ENCODE measurements at places on chromosomes 11 and 22.

DNA sequence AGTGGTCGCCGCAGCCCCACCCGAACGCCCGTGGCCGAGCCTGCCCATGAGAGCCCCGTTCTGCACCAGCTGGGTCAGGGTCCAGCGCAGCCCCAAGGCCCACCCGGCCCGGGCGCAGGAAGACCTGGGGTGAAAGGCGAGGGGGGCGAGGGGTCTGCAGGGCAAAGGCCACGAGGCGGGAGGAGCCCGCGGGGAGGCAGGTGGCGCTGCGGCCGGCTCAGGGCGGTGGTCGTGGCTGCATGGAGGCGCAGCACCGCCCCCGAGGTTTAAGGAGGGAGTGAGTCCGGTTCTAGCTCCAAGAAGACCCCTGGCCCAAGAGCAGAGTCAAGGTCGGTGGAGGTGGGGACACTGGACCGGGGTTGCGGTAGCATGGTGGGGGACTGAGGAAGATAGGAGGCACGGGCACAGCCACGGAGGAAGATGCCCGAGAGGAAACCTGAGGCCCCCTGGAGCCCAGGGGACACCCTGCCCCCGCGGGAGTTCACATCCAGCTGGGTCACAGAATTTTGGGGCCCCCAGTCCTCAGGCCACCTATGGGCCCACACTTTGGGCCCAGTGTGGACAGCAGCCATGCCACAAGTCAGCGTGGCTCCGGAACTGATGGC, 514 bp upstream of the HDAC10 start:
- DNase-seq = no peak

DNA sequence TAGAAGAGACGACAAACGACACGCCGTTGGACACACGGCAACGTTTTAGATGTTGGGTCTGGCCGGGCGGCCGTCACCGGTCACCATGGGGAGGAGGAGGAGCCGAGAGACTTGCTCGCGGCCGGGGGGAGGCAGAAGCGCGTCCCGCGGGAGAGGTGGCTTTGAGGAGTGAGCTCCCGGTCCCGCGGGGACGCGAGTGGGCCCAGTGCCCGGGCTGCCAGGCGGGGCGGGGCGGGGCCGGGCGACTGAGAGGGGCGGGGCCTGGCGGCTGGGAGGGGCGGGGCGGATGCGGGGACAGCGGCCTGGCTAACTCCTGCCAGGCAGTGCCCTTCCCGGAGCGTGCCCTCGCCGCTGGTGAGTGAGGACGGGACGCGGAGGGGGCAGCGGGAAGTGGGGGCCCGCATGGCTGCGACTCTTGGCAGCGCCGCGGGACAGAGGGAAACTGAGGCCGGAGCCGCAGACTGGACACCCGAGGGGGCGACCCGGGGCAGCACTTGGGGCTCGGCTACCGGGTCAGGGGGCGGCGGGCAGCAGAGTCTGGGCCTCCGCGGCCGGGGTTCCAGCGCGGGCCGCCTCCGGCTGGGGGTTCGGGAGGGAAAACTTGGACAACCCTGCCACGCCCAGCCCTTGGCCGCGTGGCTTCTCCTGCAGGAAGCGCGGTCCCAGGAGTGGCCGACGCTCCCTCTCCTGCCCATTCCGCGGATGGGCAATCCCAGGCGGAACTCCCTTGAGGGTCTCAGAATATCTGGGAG, at the start of gene TSPO:
TSS of gene TSPO (plus strand) at position 309 of the 752 bp plus-strand sequence. CDS start 7,680 bp downstream, outside the sequence.
- DNase-seq = peak; percentile 82

- DNase-seq = no peak
These were observed 6.5 kb downstream of the PIM3 start for GRCh38 chr22:49966774-49967705.

GRCh38 chr11:101584129-101584515, 315 bp upstream of the TRPC6 start:
- no peak for DNase-seq

DNA sequence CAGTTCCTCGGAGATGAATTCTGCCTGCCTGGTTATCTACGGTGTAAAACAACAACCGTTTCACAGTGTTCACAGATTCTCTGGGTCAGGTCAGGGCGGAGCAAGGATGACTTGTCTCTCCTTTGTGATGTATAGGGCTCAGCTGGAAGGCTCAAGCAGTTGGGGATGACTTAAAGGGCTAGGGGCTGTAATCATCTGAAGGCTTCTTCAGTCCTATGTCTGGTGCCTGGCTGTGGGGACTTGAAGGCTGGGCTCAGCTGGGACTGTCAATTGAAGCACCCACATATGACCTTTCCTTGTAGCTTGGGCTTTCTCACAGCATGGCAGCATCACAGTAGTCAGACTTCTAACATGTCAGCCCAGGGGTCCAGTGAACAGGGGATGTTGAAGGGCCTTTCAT, 29.3 kb downstream of the EIF3F start:
- DNase-seq = peak; percentile 20

- no peak for DNase-seq
These were observed 176.2 kb upstream of the FAT3 start for GRCh38 chr11:92048415-92048814.

- no peak for DNase-seq
These were observed 5.8 kb upstream of the KDM2A start for GRCh38 chr11:67113231-67113721.

DNA sequence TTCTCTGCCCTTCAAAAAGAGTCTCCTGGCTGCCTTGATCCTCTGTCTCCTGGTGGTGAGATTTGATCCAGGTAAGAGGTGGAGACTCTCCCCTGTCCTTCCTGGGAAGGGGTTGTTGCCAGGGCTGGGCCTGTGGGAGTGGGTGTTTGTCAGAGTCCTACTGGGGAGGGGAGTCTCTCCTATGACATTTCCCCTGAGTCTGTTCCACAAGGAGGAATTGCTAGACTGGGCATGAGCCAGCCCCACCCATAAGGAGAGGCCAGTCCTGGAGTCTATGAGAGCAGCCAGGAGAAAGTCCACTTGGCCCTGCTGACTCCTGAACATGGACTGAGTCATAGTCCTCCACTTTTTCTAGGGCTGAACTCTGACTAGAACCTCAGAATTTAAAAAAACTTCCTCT, 7.4 kb downstream of the PEX26 start:
- peak; percentile 70 for DNase-seq

DNA sequence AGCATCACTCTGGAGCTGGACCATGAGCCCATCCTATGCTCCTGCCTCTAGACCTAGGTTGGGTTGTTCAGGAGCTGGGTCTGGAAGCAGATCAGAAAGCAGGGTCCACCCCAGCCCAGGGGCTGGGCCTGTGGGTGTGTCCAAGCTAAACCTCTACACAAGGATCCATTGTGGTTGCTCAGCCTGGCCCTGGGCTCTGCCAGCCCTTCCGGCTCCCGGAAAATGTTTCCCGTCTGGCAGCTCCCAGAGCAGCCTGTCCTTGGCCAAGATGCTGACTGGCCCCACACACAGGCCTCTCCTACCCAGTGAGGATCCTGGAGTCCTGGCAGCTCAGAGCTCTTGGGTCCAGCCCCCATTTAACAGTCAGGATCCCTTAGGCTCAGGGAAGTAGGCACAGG, 35.3 kb upstream of the FCHSD2 start:
- DNase-seq = peak; percentile 57

- DNase-seq = no peak
These were observed 9.9 kb upstream of the RNASEH2C start for GRCh38 chr11:65730461-65730860.

GRCh38 chr11:75293903-75294302, 53.3 kb downstream of the TPBGL start:
- no peak for DNase-seq

- DNase-seq = no peak
These were observed 423.4 kb upstream of the CCDC179 start for GRCh38 chr11:23283666-23284065.

DNA sequence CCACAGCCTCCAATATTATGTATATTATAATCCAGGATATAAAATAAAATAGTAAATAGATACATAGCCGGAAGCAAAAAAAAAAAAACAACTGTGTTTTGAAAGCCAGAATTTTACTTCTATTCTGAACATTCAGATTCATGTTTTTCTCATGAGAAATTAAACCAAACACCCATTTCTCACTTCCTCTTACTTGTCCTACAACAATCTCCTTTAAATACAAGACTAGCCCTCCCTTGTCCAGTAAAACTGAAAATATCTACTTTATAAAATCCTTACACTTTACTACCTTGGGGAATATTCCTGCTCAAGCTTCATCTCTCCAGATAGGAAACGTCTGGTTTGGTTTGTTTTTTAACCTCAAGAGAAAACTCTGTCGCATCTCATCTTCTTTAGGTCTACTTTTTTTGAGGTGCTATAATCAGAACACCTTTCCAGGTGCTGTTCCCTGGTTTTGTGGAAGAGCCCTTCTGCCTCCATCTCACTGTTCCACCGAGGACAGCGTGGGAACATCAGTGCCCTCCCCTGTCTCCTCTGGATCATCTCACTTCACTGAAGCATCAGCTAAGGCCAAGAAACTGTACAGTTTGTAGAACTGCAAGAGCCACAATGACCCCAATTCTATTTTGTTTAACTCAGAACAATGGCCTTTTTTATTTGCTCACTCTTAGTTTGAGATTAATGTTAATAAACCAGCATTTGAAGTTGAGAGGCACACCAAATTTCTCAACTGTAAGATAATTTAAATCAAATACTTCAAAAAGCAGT, 82.0 kb upstream of the ARHGAP32 start:
- DNase-seq = no peak

- peak; percentile 93 for DNase-seq
These were observed at the start of gene PNPLA2 for GRCh38 chr11:818396-819128. Gene PNPLA2 (plus strand): TSS chr11:818914. CDS start chr11:819719, 805 bp downstream.

DNA sequence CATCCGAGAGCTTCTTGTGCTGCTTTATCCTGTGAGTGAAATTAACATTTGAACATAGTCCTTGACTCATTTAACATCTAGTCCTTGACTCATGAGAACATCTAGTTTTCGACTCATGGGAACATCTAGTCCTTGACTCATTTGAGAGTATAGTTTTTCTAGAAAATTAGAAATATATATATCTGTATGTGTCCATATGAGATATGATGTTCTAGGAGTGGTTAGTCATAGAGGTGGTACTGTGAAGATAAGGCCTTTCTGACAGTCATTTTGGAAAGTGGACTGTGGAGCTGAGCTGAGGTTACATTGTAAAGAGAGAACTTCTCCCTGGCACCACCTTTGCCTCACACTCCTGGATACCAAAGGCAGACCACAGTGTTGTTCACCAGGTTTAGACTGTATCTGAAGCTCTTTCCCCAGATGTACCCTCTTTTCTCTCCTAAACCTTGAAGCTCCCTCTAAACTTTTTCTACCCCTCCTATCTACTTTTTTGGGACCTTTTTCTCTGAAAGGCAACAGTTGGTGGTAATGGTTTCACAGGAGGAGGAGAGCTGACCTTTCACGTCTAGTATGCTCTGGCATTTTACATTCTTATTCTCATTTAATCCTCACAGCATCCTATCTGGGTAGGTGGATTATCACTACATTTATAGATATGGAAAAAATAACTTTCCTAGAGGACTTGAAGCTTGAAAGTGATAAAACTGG, 67.2 kb downstream of the PPP2R1B start:
- peak; percentile 69 for DNase-seq

DNA sequence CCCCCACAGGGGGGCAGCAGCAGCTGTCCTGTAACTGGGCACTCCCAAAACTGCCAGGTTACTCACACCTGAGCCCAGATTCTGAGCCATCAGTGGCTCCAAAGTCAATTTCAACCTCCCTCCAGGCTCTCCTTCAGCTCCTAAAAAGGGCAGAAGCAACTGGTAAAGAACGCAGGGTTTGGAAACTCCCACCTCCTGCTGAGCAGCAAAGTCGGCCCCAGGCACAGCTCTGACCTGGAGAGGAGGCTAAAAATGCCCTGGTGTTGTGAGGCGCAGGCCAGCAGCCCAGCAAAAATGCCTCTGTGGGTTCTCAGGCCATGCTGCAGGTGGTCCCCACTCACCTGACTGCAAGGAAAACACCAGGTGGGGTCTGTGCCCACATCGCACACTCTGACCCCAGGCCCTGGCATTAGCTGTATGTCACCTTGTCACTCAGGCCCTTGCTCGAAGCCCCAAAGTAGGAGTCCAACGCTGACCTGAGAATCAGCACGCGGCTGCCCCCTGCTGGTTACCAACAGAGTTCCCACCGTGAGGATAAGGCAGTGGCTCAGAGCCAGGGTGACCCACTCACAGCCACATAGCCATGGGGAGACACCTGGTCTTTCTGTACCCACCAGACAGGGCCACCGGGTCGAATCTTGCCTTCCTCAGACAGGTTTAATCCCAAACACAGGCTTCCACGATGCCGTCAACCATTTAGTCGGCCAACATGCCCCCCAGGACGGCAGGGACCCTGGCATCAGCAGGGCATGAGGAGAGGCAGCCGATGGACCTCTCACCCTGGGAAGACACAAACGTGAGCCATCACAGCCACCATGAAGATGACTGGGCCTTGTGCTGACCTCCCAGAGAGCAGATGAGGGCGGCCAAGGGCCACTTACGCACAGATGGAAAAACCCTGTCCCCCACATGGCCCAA, 11.1 kb downstream of the POLR3H start:
- peak; percentile 77 for DNase-seq

GRCh38 chr11:17221968-17222367, 14.2 kb upstream of the PIK3C2A start:
- peak; percentile 71 for DNase-seq

GRCh38 chr11:113279591-113279990, 34.8 kb upstream of the TTC12 start:
- DNase-seq = no peak
